CD8-positive, alpha-beta T cell (primary cell): ENCODE measurements at places on chromosomes 5 and 9.

- DNase-seq, result no peak
Measured at GRCh38 chr9:13095056-13095455, 184.4 kb downstream of the MPDZ start.

DNA sequence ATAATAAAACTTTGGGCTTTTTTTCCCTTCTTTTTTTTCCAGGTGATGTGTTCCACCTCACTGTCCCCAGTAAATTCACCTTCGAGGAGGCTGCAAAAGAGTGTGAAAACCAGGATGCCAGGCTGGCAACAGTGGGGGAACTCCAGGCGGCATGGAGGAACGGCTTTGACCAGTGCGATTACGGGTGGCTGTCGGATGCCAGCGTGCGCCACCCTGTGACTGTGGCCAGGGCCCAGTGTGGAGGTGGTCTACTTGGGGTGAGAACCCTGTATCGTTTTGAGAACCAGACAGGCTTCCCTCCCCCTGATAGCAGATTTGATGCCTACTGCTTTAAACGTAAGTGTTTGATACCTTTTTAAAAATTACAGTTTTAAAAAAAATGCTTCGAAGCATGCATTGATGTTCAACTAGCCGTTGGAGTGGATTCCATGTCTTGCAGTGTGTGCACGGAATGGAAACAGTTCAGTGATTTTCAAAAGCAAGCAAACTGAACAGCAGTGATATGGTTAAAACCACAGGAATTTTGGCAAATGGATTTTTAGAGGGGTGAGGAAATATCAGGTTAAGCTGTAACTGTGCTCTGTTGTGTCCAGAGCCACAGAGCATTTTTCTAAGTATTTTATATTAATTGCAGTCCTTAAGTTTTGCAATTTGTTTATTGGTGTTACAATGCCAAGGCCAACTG lies 40.7 kb downstream of the VCAN start:
- DNase-seq, result no peak

- no peak for DNase-seq
Measured at GRCh38 chr5:10459080-10460055, 17.7 kb downstream of the ROPN1L start.

- no peak for DNase-seq
Measured at GRCh38 chr5:10017786-10018185, 231.9 kb downstream of the ATPSCKMT start.

GRCh38 chr5:150119421-150120061 lies 33.2 kb upstream of the CSF1R start:
- no peak for DNase-seq

DNA sequence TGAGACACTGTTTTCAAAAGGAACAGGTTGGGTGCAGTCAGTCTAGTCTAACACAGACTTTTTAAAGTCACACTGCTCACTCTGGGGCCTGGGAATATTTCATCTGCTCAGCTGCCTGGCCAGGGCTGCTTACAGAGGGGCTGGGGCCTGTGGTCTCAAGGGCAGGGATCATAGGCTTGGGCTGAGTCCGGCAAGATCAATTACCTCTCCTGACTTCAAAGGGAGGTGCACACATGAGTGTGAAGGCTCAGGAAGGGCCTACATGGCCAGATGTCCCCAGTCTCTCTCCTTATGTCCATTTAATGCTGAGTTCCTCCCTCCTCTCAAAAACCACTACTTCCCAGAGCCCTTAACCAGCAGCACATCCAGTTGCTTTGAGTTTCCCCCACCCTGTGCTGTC lies 247.2 kb downstream of the HSPA4 start:
- DNase-seq, result no peak

- DNase-seq, result no peak
Measured at GRCh38 chr5:147327905-147328304, 93.1 kb downstream of the STK32A start.

DNA sequence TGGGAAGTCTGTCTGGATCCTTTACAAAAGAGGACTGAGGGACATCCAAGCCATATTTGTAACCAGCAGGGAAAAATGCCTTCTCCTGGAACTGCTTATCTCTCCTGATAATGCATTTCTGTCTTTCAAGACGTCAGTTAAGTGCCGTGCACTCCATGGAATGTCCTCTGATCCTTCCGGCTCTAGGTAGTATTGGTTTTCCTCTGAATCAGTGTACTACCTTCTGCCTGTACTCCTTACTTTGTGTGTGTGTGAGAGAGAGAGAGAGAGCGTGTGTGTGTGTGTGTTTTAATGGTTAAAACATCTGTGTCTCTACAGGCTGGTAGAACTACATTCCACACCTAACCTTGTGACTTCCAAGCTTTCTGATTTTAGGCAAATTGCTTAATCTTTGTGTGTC lies 89.9 kb downstream of the PIP5K1B start:
- DNase-seq, result no peak
